Body of pancreas (tissue), 4 donors: ENCODE measurements at places on chromosomes 7 and 10.

GRCh38 chr10:117640406-117640805, 97.9 kb downstream of the EMX2 start:
- H3K27ac ChIP-seq = no peak overlapping the region
- no peaks in the 10 kb centered on the region for H3K4me1 ChIP-seq
- no peak for DNase-seq
- no peaks in the 10 kb centered on the region for H3K36me3 ChIP-seq

DNA sequence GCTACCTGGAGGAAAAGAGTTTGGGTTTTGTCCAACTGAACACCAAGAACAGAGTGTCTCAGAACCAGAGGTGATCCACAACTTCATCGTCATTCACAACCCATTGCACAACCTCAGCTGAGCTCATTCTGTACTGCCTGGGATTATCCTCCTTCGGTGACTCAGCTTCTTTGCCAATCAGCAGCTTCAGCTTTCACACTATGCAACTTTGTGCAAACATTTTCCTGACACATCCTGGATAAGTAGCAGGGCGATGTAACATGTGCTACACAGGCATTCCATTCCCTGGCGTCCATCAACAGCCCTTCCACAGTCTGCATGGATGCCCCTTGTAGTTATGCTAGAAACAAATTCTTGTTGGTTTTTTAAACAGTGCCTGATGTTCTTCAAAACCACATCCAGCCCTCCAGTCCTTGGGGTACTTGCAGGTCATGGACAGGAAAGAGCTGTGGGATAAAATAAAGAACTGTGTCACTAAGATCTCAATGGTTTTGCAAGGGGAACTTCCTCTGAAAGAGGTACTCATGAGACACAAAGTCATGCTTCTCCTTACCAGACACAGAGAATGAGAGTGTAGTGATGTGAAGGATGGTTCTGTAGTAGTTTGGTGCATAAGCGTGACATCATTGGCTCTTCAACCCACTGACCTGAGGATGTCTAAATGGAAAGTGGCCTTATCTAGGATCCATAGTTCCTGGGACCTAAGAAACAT, 478.5 kb downstream of the KIF20B start:
- DNase-seq = peak; percentile 6
- no peaks in the 10 kb centered on the region for H3K27me3 ChIP-seq
- no peak overlapping the region for H3K27ac ChIP-seq
- no peak overlapping the region for H3K4me3 ChIP-seq
- no peaks in the 10 kb centered on the region for H3K36me3 ChIP-seq
- no peaks in the 10 kb centered on the region for H3K4me1 ChIP-seq

GRCh38 chr10:88592906-88593305, 6.3 kb downstream of the LIPJ start:
- H3K27ac ChIP-seq = no peak overlapping the region
- no peaks in the 10 kb centered on the region for H3K27me3 ChIP-seq
- DNase-seq = no peak
- no peak overlapping the region for H3K4me3 ChIP-seq
- H3K36me3 ChIP-seq = no peaks in the 10 kb centered on the region

DNA sequence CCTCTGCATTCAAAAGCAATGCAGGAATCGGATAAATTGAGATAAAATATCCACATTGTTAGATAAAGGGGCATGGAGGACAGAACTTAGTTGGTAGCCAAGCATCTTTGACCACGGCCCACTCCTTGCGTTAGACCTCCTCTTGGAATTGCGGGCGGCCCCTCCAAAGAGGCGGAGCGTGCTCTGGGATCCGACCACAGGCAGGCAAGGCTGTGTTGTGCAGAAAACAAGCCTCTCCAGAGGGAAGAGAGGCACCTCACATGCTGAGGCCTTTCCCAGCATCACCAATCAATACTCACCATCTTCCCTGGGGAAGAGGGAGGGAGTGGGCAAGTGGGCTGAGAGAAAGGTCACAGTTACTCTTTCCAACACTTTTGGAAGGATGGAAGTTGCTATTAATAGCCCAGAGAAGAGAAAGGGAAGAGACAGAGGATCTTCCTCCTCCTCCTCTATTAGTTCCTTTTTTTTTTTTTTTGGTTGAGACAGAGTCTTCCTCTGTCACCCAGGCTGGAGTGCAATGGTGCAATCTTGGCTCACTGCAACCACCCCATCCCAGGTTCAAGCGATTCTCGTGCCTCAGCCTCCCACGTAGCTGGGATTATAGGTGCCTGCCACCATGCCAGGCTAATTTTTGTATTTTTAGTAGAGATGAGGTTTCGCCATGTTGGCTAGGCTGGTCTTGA, 49.7 kb upstream of the NRF1 start:
- no peaks in the 10 kb centered on the region for H3K4me1 ChIP-seq
- H3K4me3 ChIP-seq = no peak overlapping the region
- H3K27ac ChIP-seq = no peak overlapping the region
- DNase-seq = no peak
- H3K27me3 ChIP-seq = no peaks in the 10 kb centered on the region

- H3K4me3 ChIP-seq = no peak overlapping the region
- no peak for DNase-seq
- peaks cover 5% of the 10 kb centered on the region for H3K36me3 ChIP-seq
- peaks cover 5% of the 10 kb centered on the region for H3K4me1 ChIP-seq
These were observed 29.8 kb downstream of the BCAP29 start for GRCh38 chr7:107609811-107610261.

DNA sequence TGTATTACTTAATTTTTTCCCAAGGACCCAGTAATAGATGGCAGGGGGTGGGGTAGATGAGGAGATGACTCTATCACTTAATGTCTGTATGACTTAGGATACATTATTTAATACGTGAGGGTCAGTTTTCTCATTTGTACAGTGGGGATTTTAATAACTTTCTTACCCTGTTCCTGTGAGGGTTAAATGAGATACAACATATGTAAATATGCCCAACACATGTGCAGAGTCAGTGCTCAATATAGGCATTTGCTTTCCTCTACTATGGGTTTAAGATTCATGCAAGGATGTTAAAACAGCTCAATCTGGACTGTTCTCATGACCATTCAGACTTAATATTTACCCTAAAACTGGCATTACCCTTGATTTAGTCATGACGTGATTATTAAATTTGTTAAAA, 31.2 kb downstream of the ST7 start:
- no peaks in the 10 kb centered on the region for H3K36me3 ChIP-seq
- no peak for DNase-seq
- H3K4me1 ChIP-seq = no peaks in the 10 kb centered on the region
- no peaks in the 10 kb centered on the region for H3K27me3 ChIP-seq
- H3K27ac ChIP-seq = no peak overlapping the region
- H3K4me3 ChIP-seq = no peak overlapping the region

GRCh38 chr10:121981346-121981745, 6.3 kb upstream of the NSMCE4A start:
- no peaks in the 10 kb centered on the region for H3K4me1 ChIP-seq
- no peaks in the 10 kb centered on the region for H3K27me3 ChIP-seq
- no peak overlapping the region for H3K4me3 ChIP-seq
- H3K36me3 ChIP-seq = no peaks in the 10 kb centered on the region
- no peak overlapping the region for H3K27ac ChIP-seq
